ENCODE measurements at places on chromosomes 12 and 14. TPM values are rescaled to one million over a fixed set of nuclear protein-coding genes. Genes with fewer than 3 reads are reported as not detected.
A peak's percentile ranks its signal among the peaks of the same experiment; 100 is the strongest.

- no peak overlapping the region for H3K27ac ChIP-seq
- H3K4me1 ChIP-seq: no peaks in the 10 kb centered on the region
- H3K36me3 ChIP-seq: no peaks in the 10 kb centered on the region
- H3K4me3 ChIP-seq: no peak overlapping the region
Observed at GRCh38 chr12:95882873-95883272, 24.1 kb downstream of the SNRPF start.

TAS2R19 gene
- total RNA-seq: 3.2 TPM

DNA sequence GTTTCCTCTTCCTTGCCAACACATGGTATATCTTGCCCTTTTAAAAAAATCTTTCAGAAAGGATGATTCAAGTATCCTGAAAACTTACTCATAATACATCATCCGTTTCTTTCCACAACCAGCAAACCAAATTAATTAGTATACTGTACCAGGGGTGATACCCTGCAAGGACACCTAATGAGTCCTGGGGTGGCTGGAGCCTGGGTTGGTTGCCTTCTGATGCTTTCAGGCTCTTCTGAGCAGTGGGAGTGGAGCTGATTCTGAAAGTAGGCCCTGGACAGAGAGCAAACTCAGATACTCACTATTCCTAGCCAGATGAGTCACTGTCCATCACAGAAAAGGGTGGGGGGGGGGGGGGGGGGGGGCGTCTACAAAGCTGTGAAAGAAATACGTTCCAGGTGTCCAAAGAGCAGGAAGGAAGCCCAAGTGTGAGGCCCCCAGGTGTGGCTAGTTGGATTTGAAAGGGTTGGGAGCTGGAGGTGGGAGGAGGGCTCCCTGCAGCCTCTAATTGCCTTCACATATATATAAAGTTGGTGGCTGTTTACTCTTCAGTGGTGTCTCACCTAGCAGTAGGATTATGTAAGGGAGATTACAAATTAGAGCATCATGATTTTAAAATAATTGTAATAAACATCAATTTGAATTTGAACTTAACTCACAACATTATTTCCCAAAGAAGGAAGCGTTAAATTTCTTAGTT is 36.5 kb downstream of the FBXO33 start:
- no peak overlapping the region for H3K27ac ChIP-seq
- peaks cover 48% of the 10 kb centered on the region for H3K36me3 ChIP-seq
- no peak overlapping the region for H3K4me3 ChIP-seq
- no peaks in the 10 kb centered on the region for H3K4me1 ChIP-seq
- no peak for DNase-seq
- no peaks in the 10 kb centered on the region for H3K27me3 ChIP-seq

TCL1A gene
- total RNA-seq: not detected

DNA sequence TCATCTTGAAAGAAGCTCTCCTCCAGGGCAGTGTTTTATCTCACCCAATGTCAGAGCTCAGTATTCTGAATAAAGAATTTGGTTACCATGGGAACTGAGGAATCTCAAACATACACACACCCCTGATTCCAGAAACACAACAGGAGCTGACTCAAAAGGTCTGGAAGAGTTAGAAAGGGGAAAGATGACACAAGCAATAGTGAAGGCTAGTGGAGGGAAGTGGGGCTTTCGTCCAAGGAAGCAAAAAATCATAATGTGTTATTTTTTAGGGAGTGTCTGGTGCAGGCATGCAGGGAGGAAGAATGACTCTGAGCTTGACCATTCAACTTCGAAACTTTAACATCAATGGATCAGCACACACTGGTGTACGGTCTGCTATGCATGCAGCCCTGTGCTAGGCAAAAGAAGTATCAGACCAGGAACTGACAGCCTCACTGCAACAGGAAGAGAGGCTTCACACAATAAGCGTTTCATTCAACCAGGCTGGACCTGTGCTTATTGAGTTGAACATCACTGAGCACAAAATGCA is 20.3 kb downstream of the HEBP1 start:
- no peak overlapping the region for H3K4me3 ChIP-seq
- DNase-seq: no peak
- H3K4me1 ChIP-seq: peaks cover 5% of the 10 kb centered on the region
- H3K27me3 ChIP-seq: no peaks in the 10 kb centered on the region
- H3K27ac ChIP-seq: no peak overlapping the region

CD27 gene
- 1.5 TPM for total RNA-seq

DNA sequence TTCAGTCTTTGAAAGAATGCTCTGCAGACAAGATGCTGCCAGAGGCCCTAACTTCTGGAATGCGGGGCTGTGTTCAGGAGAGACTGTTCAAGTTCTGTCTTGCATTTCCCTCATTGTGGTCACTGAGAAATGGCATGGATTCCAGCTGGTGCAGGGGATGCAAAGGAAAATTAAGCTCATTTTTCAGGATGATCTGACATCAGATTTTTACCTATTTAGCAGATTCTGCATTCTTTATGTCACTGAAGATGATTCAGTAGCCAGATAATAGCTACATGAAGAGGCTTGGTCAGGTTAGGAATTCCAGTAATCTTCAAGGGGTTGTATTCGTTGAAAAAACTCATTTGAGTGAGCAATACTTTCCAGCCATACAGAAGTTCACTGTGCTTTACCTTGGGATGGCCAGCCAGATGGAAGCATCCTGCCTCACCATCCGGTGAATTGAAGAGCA is 16.1 kb upstream of the MFAP5 start:
- H3K4me3 ChIP-seq: no peak overlapping the region
- no peaks in the 10 kb centered on the region for H3K27me3 ChIP-seq
- H3K4me1 ChIP-seq: no peaks in the 10 kb centered on the region
- no peak overlapping the region for H3K27ac ChIP-seq

SYCP3 gene
- 0.64 TPM for total RNA-seq

M6PR gene
- total RNA-seq: 176 TPM

- no peak overlapping the region for H3K27ac ChIP-seq
- no peak overlapping the region for H3K4me3 ChIP-seq
- DNase-seq: no peak
- H3K36me3 ChIP-seq: no peaks in the 10 kb centered on the region
Observed at GRCh38 chr12:18923721-18924120, 185.8 kb downstream of the CAPZA3 start.

GRCh38 chr14:52051871-52052270 is 17.0 kb downstream of the NID2 start:
- H3K4me1 ChIP-seq: peaks cover 11% of the 10 kb centered on the region
- no peaks in the 10 kb centered on the region for H3K36me3 ChIP-seq
- peak overlapping the region; percentile 26 for H3K27ac ChIP-seq
- DNase-seq: no peak
- no peak overlapping the region for H3K4me3 ChIP-seq

DNA sequence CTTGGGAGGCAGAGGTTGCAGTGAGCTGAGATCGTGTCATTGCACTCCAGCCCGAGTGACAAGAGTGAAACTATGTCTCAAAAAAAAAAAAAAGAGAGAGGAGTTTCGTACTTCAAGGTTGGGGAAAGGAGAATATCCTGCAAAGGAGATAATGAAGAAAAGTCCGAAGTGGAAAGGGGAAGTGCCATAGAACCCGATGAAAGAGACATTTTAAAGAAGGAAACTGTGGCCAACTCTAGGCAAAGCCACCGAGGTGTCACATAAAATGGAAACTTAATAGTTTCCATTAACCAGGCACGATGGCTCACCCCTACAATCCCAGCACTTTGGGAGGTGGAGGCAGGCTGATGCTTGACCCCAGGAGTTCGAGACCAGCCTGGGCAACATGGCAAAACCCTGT is 15.0 kb upstream of the LTBP2 start:
- no peak overlapping the region for H3K4me3 ChIP-seq
- no peak for DNase-seq
- no peak overlapping the region for H3K27ac ChIP-seq

DACT1 gene
- total RNA-seq: 5.2 TPM

DNA sequence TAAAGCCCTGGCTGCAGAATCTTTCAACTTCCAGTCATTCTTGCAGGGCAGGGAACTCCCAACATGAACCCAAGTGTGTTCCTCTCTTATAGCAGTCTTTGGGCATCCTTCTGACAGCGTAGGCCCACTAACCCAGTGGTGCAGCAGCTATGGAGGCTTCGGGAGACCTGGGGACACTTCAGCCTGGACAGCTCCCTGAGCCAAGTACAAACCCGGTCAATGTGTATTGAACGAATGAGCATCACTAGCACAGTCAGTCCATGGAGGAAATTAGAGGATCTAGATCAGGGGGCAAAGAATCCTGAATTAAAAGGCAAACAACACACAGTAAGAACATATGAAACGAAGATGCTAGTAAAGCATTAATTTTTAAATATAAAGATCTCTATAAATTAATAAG is 41.8 kb downstream of the KIAA0586 start:
- no peaks in the 10 kb centered on the region for H3K27me3 ChIP-seq

KRT79 gene
- total RNA-seq: 5.4 TPM

FZD10 gene
- 0.84 TPM for total RNA-seq

OR4E2 gene
- total RNA-seq: not detected

- H3K36me3 ChIP-seq: no peaks in the 10 kb centered on the region
- no peak for DNase-seq
- no peaks in the 10 kb centered on the region for H3K27me3 ChIP-seq
- H3K4me1 ChIP-seq: peaks cover 20% of the 10 kb centered on the region
Observed at GRCh38 chr12:56362130-56363059, at the start of gene APOF. APOF (minus strand) TSS chr12:56362857; CDS start chr12:56362745, 112 bp downstream.

DNA sequence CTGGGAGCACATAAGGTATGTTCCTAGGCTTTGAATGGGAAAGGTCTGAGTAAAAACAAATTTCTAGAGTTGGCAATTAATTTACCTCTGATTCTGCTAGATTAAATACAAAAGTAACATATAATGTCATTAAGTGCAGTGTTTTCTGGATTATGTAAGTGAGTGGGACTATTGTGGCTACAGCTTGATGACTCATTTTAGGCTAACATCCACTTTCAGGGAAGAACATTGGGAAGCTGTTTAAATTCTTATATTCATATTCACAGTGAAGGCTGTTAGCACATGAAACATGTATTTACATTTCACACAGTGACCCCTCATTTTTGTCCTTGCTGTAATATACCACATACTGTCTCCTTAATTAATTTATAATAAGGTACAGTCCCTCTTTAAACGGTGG is 13.2 kb upstream of the BMAL2 start:
- no peak for DNase-seq
- peaks cover 82% of the 10 kb centered on the region for H3K36me3 ChIP-seq
- no peak overlapping the region for H3K4me3 ChIP-seq
- no peaks in the 10 kb centered on the region for H3K27me3 ChIP-seq

DNA sequence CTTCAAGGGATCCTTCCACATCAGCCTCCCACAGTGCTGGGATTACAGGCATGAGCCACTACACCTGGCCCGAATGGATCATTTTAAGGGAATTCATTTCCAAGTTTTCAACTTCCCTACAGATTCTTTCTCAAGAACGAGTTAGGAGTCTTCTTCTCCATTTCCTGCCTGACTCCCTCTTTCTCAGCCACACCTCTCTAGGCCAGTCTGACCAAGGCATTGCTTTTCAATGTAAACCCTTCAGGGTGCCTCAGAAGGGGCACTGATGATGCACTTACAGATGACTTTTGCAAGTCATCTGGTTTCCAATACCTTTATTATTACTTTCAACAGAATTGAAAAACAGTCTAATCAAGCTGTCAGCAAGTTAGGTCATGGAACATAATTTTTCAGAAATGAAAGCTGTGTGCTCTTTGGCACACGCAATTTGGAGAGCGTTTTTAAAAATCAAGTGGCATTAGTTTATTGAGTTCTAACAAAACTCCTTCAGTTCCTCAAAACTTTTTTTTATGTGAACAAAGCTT is 47.2 kb downstream of the SVOP start:
- H3K27me3 ChIP-seq: no peaks in the 10 kb centered on the region
- no peaks in the 10 kb centered on the region for H3K36me3 ChIP-seq
- DNase-seq: no peak
- H3K4me3 ChIP-seq: no peak overlapping the region

DNA sequence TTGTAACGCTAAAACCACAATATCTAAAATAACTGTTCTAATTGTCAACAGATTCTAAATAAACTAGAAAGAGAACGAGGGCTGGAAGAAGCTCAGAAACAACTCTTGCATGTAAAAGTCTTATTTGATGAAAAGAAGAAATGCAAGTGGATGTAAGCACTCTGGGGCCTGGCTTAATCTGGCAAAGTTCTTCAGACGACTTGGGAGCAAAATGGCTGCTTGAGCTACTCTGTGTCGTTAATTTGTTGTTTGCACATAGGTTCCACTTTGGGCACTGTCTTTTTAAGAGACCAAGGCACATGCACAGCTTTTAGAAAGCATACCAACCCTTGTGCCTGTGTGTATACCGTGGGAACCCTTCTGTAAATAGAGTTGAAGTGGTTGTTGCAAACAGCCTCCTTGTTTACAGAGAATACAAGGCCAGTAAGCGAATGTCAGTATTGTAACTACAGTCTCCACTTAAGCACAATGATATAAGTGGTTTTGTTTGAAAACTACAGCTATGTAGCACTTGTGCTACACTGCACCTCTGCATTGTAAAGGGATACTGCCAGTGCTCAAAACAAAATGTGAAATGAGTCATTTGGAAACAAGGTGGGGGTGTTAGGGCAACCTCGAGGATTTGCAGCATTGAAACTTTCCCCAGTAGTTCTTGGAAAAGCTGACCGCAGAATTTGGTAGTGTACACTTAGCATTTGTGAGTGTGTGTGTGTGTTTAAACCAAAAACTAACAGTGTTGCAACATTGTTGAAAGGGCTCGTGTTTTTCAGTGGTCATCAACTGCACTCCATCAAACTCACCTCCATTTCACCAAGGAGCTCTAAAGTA is 154.3 kb downstream of the CEP83 start:
- DNase-seq: no peak
- H3K4me3 ChIP-seq: no peak overlapping the region
- peaks cover 6% of the 10 kb centered on the region for H3K4me1 ChIP-seq
- H3K27me3 ChIP-seq: no peaks in the 10 kb centered on the region
- peak overlapping the region; percentile 12 for H3K27ac ChIP-seq

- H3K36me3 ChIP-seq: no peaks in the 10 kb centered on the region
- no peak overlapping the region for H3K4me3 ChIP-seq
- no peaks in the 10 kb centered on the region for H3K27me3 ChIP-seq
- DNase-seq: peak; percentile 93
- H3K27ac ChIP-seq: peak overlapping the region; percentile 76
Observed at GRCh38 chr14:77007975-77008421, 20.5 kb downstream of the IRF2BPL start.

DNA sequence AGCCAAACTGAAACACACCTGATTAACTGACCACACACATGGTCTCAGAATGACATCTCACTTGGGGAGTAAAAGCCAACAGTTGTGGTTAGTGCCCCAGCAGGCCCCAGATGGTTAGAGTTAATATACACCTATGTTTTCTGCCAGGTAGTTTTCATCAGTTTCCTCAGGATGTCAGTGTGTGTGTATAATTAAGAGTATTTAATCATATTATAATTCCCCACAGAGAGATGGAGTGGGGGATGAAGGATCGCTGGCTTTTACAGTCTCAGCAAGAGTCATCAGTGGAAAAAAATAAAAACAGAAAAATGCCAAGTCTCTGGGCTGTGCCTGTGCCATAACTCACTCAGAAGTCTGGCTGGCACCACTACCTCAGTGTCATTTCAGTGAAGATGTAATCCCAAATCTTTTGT is 412.5 kb downstream of the ZFP36L1 start:
- no peaks in the 10 kb centered on the region for H3K36me3 ChIP-seq
- DNase-seq: no peak
- H3K4me1 ChIP-seq: peaks cover 57% of the 10 kb centered on the region
- H3K27ac ChIP-seq: no peak overlapping the region
- no peaks in the 10 kb centered on the region for H3K27me3 ChIP-seq

RFX4 gene
- not detected for total RNA-seq

- no peak overlapping the region for H3K27ac ChIP-seq
- no peaks in the 10 kb centered on the region for H3K36me3 ChIP-seq
- H3K4me3 ChIP-seq: no peak overlapping the region
- no peaks in the 10 kb centered on the region for H3K4me1 ChIP-seq
- DNase-seq: no peak
Observed at GRCh38 chr12:44077294-44077693, 241.4 kb downstream of the TMEM117 start.

SCNN1A gene
- 199 TPM for total RNA-seq

- H3K27me3 ChIP-seq: no peaks in the 10 kb centered on the region
- H3K4me1 ChIP-seq: no peaks in the 10 kb centered on the region
- no peak overlapping the region for H3K4me3 ChIP-seq
- no peaks in the 10 kb centered on the region for H3K36me3 ChIP-seq
Observed at GRCh38 chr12:15439459-15439858, 117.2 kb downstream of the PTPRO start.

C12orf60 gene
- total RNA-seq: 0.17 TPM
